ENCODE measurements at places on chromosomes 11 and 22.

DNA sequence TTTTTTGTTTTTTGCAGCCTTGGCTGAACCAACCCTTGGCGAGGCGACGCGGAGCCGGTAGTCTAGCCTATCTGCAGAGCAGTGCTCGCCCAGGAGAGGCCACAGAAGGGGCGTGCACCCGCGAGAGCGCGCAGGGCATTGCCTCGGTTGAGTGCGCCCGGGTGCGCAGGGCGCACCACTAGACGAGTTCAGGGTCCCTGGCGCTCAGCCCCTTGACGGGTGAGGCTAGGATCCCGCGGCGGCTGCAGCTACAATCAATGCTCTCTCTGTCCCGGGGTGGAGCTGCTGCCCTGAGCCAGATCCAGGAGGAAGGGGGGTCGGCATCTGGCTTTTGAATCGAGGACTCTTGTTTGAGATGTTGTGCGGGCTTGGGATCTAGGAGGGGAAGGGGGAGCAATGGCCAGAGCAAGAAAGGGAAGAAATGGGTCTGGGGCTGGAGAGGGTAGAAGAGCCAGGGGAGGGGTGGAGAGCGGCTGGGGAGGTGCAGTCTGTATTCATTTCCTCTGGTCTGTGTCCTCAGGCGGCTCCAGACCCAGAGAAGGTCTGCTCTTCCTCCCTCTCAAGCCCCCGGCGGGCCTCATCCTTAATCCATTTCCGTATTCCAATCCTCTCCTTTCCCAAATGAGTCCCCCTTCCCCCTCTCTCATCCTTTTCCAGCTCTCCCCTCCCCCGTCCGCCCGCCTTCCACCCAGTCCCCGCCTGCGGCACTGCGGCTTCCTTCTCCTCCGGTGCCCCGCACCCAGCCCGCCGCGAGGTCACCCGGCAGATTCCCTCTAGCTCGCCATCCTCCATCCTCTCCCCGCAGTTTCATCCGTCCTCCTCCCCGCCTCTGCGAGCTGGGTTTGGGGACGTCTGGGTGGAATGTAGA is 797 bp downstream of the THY1 start:
- no peak for DNase-seq

- no peak for DNase-seq
These were observed 20.4 kb upstream of the EHF start for GRCh38 chr11:34600339-34601084.

- no peak for DNase-seq
These were observed 20.5 kb downstream of the TRMU start for GRCh38 chr22:46355996-46356471.

DNA sequence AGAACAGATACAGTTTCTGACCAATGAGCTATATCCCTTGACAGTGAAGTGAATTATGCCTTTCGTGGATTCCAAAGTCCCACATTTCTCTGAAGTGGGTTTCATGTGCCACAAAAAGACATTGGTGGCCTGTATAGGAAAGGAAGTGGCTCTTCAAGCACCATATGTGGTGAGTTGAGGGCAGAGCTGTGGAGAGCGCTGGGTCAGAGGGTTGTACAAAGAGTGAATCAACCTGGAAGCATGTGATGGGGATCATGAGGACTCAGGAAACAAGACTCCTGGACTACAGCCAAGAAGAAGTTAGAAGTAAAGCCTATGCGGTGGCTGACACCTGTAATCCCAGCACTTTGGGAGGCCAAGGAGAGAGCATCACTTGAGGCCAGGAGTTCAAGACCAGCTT is 579 bp upstream of the SLC5A4 start:
- no peak for DNase-seq

GRCh38 chr11:95788921-95789505 is 569 bp downstream of the FAM76B start:
- peak; percentile 45 for DNase-seq

GRCh38 chr11:104546501-104546900 is 351.8 kb downstream of the CASP12 start:
- DNase-seq, result no peak

GRCh38 chr11:61480994-61481335 is 27.6 kb upstream of the LRRC10B start:
- DNase-seq, result no peak

- no peak for DNase-seq
These were observed 375 bp downstream of the LAYN start for GRCh38 chr11:111540937-111541253.

GRCh38 chr11:2379466-2380174 is 2.5 kb downstream of the CD81 start:
- peak; percentile 37 for DNase-seq

DNA sequence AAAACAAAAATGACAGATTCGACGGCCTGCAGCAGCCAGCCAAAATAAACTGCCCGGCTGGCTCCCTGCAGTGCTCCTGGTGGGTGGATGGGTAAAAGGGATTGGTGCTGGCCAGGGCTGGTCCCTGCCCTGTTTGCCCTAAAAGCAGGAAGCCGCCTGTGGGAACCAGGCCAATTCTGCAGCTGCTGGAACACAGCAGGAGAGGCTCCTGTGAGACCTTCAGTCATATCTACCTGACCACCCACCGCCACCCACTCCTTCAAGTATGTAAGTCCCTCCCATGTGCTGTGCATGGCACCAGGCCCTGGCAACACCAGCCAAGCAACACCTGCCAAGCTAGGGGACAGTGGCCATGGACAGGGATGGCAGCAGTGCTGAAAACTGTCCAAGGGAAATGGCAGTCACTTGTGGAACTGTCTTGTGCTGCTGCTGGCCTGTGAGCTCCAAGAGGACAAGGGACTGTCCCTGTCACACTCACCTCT is 48.7 kb upstream of the ARFGAP3 start:
- no peak for DNase-seq

GRCh38 chr11:90220391-90220790 is 2.5 kb downstream of the CHORDC1 start:
- peak; percentile 81 for DNase-seq

- DNase-seq, result peak; percentile 7
These were observed 494.6 kb upstream of the LRRC4C start for GRCh38 chr11:41954034-41954433.

DNA sequence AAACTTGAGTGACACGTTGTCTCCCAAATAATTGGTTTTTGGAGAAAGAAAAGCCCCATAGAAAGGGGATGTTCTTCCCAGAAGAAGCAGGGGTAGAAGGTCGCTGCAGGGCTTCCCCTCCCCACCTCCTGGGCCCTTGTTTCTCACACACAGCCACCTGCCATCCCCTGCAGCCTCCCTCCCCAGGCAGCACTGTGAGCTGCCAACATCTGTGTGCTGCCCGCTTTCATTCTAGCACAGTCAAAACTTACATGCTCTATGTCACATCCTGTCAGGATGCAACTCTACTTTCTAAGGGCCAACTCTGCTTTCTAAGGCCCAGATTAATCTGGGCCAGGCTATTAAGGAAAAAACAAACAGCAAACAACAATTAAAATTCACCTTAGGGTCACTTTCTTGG is 309.4 kb upstream of the ZC3H12C start:
- DNase-seq, result no peak

- DNase-seq, result peak; percentile 28
These were observed 33.1 kb upstream of the PAMR1 start for GRCh38 chr11:35558513-35558912.

DNA sequence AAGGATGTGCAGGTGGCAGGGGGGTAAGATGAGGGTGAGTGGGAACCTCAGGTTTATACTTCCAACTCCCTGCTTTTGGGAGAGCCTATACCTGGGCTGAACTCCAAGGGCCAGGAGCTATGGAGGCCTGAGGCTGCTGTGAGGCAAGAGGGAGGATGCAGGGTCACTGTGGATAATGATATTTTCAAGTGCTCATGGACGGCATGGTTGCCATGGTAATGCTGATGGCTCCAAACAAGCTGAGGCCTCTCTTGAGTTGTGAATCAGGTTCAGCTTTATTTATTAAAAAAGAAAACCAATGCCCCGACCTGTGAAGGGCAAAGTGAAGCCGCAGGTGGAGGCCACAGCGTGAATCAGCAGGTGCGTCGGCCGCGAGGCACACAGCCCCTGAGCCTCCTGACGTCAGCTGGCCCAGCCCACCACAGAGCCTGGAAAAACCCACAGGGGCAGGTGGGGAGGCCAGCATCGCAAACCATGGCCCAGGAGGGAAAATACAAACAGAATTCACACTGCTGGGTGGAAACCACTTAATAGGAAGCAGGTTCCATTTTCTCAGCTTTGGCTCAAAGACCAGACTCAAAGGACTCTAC is 17.4 kb upstream of the CREB3L1 start:
- DNase-seq, result no peak

DNA sequence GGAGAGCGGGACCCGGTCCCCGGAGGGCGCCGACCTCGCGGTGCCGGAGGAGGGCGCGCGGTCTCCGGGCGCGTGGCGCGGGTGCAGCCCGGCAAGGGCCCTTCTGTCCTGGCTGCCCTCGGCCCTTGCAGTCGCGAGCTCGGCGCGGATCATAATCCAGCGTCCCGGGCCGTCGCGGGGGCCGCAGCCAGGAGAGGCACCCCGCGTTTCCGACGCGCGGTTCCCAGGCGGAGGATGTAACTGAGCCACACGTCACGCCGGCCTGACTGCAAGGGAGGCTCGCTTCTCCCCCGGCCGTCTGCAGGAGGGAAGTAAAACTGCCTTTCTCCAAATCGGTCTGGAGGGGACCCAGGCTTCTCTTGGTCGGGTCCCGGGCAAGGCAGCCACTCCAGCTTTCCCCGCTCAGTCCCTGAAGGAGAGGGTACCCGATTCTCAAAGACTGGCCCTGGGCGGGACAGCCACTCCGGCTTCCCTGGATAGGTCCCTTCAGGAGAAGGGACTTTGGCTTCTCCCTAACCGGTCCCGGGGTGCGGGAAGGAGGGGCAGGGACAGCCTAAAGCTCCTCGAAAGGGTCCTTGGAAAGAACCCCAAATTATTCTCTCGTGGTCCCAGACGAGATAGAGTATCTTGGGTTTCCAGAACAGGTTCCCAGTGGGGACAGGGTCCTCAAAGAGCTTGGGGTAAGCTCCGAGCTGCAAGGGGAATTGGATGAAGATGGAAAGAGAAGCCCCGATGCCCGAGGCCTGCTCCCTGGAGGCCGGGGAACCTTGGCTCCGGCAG is 836 bp downstream of the SPON1 start:
- DNase-seq, result no peak

GRCh38 chr11:95318498-95318897 is 87.5 kb upstream of the SESN3 start:
- no peak for DNase-seq

GRCh38 chr11:64121663-64122410 is 44.1 kb downstream of the MACROD1 start:
- DNase-seq, result peak; percentile 60

DNA sequence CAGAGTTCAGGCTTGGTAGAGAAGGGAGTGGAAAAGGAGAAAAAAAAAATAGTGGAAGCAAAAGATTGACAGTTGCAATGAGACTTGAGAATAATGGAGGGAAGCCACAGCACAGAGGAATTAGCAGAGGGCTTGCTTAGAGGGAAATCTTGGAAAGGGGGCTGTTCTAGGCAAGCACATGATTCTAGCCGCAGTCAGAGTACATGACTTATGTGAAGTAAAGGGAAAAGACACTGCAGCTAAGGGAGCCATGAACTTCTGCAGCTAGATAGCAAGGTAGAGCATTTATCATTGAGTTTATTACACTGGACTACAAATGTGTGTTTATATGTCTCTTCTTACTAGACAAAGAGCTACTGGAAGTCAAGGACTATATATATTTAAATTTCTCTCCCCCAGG is 144.0 kb upstream of the OPCML start:
- DNase-seq, result no peak

GRCh38 chr22:49936018-49936972 is 17.9 kb downstream of the CRELD2 start:
- peak; percentile 88 for DNase-seq

DNA sequence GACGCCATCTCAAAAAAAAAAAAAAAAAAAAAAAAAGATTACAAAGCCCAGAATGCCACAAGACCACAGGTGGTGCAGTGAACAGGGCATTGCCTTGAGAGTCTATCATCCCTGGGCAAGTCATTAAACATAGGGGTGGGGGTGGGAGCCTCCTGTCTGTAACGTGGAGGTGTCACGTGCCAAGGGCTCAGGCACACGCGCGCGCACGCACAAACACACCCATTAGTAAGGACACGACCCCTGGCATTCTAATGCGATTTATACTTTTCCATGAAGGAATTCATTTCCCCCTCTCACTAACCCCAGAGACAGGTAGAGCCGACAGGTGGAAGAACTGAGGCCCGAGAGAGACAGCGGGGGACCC is 5.8 kb upstream of the GCAT start:
- DNase-seq, result no peak

GRCh38 chr11:134861490-134862104 is 449.6 kb upstream of the B3GAT1 start:
- no peak for DNase-seq

- no peak for DNase-seq
These were observed 51.6 kb downstream of the MS4A13 start for GRCh38 chr11:60566776-60567175.

- no peak for DNase-seq
These were observed 6.3 kb downstream of the SLC7A4 start for GRCh38 chr22:21025763-21026755.

GRCh38 chr22:20549232-20549841 is 41.9 kb downstream of the MED15 start:
- peak; percentile 51 for DNase-seq

GRCh38 chr22:24230911-24231656 is 13.8 kb downstream of the GGT5 start:
- no peak for DNase-seq

GRCh38 chr11:47373876-47374719 is 4.2 kb downstream of the SPI1 start:
- DNase-seq, result peak; percentile 67

GRCh38 chr11:124760806-124761205 is 1.3 kb downstream of the ESAM start:
- DNase-seq, result no peak

DNA sequence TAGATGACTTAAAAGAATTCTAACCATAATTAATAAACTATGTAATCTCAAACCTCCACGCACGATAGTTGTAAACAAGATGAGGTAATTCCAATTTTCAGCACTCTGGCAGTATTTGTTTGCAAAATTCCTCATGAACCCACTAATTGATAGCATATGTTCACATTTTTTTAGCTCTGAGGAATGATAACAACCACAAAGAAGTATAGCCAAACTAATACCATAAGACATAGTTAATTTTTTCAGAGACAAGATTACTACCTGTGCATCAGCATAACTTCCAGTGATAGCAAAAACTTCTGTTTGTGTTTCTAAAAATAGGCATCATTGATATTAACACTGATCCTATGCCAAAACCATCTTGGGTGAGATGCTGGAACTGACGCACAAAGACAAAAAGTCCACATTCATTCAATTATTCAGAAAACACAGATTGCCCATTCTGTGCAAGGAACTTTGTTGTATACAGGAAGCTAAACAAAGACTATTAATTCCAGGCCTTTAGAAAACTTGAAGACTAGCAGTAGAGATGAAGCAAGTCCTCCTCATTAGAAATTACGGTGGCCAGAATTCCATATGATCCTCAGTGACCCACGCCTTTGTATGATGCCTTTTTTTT is 57.7 kb downstream of the PDGFD start:
- peak; percentile 82 for DNase-seq

GRCh38 chr11:84720706-84721402 is 906.3 kb downstream of the DLG2 start:
- DNase-seq, result peak; percentile 1

- DNase-seq, result no peak
These were observed 13.0 kb downstream of the SPATA19 start for GRCh38 chr11:133832096-133832990.

GRCh38 chr22:21975273-21975672 is 7.3 kb downstream of the TOP3B start:
- DNase-seq, result no peak

- no peak for DNase-seq
These were observed 62.6 kb downstream of the TRAF6 start for GRCh38 chr11:36447514-36447913.

- DNase-seq, result no peak
These were observed 349.8 kb upstream of the PITPNB start for GRCh38 chr22:28268850-28269249.

- DNase-seq, result no peak
These were observed 8.3 kb downstream of the CDON start for GRCh38 chr11:126054408-126054807.
